ENCODE measurements at places on chromosomes 7 and 10.

- peak; percentile 60 for DNase-seq
Measured at GRCh38 chr10:30827531-30828120, 198.1 kb upstream of the LYZL2 start.

- DNase-seq = no peak
Measured at GRCh38 chr7:101553771-101554445, 75.2 kb downstream of the MYL10 start.

DNA sequence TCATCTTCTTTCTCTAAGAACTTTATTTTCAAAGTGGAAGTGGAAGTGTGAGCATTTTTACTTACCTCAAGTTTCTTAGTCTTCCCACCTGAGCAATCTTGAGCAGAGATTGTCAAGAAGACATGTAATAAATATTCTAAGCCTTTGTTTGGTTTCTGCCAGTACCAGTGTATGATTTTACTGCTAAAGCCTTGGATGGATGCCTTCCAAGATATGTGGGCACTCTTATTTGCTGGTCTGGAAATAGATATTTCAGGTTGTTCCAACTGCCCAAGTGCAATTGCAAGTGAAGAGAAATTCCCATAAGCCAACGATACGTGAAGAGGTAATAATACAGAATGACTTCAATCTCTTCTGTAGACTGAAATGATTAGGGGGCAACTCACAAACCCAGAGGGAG is 18.2 kb upstream of the TARP start:
- no peak for DNase-seq

DNA sequence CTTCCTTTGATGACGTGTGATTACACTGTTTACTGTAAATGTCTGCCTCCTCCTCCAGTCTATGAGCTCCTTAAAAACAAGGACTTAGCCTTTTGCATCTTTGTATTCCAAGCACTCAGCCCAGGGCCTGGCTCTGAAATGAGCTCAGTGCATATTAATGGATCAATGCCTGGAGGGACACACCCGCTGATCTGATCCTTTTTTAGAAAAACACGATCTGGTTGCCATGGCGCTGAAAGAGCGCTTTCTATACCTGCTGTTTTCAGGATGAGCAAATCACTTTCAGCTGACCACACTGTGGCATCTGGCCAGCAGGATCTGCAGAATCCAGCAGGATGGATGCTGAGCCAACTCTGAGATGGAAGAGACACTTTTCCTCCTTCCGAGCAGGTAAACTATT is 37.8 kb upstream of the GARS1 start:
- DNase-seq = peak; percentile 42

DNA sequence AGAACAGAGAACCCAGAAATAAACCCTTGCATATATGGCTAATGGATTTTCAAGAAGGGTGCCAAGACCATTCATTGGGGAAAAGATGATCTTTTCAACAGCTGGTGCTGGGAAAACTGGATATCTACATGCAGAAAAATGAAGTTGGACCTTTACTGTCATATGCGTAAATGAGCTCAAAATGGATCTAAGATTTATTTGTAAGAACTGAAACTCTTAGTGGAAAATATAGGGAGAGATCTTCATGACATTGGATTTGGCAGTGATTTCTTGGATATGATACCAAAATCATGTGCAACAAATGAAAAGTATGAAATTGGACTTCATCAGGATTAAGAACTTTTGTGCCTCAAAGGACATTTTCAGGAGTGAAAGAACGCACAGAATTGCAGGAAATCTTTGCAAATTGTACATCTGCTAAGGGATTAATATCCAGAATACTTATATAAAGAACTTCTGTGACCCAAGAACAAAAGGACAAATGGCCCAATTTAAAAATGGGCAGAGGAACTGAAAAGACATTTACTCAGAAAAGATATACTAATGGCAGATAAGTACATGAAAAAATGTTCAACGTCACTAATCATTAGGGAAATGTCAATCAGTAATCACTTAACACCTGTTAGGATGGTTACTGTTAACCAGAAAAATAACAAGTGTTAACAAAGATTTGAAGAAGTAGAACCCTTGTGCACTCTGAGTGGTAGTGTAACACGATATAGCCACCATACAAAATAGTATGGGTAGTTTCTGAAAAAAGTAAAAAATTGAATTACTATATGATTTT is 6.1 kb downstream of the DBF4 start:
- no peak for DNase-seq

- DNase-seq = no peak
Measured at GRCh38 chr7:155058896-155059295, 11.2 kb upstream of the HTR5A start.

DNA sequence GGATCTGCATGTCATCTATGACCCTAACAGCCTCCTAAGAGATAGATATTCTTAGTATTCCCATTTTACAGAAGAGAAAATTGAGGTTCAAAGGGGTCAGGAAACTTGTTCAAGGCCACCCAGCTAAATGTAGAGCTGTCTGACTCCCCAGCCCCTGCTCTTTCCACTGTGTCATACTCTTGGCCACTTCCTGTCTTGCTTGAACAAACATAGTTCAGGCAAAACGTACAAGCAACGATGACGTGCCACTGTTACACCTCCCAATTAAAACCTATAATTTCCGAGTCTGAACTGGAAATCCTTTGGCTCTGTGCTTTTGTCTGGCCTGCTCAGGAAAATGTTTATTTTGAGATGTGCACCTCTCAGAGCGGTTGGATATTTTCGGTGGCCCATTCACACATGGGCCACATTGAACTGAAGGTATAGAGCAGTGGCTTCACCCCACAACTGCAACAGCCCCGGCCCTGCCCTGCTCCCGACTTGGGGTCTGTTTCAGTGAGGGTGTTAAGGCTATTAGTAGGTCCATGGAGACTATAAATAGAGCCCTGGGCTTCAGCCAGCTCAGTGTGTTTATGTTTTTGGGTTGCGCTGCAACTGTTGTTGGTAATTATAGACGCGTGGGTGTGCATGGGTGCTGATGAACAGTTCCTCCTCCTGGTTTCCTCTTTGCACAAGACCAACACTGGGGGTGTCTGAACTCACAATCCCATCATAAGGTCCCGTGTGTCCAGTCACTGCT is 172.3 kb upstream of the ADO start:
- DNase-seq = peak; percentile 72

GRCh38 chr10:99815621-99816020 is 33.2 kb downstream of the ABCC2 start:
- no peak for DNase-seq

DNA sequence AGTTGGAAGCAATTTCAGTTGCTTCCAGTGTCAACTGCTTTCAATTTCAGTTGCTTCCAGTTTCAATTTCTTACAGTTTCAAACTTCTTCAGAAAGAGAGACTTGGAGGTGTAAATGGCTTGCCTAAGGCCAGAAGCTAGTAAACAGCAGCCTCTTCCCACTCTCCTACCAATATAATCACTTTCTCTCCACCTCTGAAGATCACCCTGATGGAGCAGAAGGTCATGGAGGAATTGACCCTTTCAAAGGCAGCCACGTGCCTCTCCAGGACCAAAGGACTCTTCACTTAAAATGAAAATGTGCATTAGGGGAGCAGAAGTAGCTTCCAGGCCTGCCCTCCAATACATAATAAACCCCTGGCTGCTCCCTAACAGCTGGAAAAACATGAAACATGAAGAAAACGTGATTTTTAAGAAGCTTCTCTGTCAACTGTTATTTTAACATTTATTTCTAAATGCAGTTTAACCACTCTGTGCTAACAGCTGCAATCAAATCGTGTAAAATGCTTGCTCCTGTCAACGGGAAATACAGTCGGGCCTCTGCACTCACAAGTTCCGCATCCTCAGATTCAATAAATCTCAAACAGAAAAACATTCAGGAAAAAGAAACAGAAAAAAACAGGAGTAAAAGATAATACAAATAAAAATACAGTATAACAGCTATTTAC is 1020.6 kb downstream of the XPNPEP1 start:
- DNase-seq = no peak

DNA sequence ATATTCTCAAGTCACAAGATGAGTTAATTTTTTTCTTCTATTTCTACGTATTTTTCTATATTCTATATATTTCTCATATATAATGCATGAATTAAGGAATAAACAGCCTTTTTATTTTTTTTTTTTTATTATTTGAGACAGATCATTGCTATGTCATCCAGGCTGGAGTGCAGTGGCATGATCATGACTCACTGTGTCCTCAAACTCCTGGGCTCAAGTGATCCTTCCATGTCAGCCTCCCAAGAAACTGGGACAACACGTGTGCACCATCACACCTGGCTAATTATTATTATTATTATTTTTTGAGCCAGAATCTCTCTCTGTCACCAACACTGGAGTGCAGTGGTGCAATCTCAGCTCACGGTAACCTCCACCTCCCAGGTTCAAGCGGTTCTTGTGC is 1.5 kb downstream of the CLDN12 start:
- peak; percentile 68 for DNase-seq

GRCh38 chr7:68173513-68173912 is 1176.9 kb downstream of the TYW1 start:
- no peak for DNase-seq

DNA sequence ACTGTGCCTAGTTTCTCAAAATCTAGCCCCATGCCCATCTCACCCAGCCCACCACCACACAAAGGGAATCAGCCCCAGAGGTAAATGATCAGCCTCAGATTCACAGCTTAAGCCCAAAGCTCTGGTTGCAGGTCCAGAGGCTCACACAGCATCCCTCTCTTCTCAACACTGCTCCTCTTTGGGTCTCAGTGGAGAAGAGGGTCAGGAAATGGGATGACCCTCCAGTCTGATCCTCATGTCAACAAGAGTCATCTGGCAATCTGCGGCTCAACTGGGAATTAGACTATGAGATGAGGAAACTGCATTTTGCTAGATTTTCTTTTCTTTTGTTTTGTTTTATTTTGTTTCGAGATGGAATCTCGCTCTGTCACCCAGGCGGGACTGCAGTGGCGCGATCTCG is 126.2 kb upstream of the PDLIM1 start:
- no peak for DNase-seq

DNA sequence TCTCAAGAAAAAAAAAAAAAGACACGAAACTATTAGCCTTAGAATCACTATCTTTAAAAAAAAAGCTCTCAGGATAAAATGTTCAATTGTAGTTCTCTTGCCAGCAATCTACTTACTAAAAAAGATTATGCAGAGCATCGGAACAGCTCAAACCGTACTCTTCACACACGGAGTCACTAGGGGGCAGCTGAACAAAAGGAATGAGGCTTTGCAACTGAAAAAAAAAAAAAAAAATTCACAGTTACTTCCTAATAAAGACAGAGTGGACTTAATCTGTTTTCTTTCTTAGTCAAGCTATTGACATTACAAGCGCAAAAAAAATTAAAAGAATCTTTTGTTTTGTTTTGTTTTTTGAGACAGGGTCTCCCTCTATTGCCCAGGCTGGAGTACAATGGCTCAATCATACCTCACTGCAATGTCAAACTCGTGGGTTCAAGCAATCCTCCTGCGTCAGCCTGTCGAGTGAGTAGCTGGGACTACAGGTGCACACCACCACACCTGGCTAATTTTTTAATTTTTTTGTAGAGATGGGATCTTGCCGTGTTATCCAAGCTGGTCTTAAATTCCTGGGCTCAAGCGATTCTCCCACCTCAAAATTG is 11.5 kb downstream of the PMS2 start:
- peak; percentile 92 for DNase-seq

DNA sequence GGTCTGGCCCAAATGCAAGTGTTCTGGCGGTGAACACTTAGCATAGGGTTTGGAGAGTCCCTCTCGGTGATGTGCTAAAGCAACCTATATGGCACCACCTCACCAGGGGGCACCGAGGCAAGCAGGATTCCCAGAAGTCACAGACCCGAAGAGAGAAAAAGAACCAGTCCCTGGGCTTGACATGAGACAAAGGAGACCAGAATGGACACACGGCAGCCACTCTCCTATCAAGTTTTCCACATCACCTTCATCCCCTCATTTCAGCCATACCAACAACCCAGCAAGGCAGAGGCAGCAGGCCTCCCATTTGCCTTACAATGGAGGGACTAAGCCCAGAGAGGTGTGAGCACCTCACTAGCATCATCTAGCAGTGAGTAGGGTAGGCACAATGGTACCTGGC is 19.7 kb downstream of the GPRIN2 start:
- no peak for DNase-seq

DNA sequence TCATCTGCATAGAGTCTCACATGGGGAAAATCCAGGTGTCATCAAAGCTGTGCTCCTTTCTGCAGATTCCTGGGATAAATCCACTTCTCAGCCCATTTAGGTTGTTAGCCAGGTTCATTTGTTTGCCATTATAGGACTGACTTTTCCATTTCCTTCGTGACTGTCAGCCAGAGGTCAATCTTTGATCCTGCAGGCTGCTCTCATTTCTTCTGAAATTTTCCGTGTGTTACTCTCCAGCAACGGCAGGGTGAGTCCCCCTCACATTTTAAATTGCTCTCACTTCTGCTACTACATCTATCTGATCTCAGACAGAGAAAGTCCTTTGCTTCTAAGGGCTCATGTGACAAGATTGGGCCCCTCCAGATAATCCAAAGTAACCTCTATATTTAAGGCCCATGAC is 150.7 kb upstream of the BET1 start:
- DNase-seq = no peak

DNA sequence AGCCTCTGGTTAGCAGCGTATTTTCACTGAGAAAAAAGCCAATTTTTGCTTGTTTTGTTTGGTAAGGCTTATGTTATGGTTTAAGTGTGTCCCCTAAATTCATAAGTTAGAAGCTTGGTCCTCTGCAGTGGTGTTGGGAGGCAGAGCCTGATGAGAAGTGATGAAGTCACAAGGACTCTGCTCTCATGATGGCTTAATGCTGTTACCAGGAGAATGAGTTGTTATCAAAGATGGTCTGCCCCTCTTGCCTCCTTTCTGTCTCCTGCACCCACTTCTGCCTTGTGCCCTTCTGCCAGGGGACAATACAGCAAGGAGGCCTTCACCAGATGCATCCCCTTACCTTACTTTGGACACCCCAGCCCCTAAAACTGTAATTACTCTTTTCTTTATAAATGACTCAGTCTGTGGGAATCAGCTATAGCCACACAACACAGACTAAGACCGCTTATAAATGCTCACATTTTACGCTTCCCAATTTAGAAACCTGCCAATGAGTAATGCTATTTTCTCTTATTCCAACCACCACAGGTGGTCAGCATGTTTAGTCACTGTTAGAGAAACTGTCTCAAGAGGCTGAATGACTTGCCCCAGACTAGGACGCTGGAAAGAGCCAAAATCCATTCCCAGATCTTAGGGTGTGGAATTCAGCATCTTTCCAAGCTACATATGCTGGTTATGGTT is 6.1 kb upstream of the PKD1L1 start:
- DNase-seq = no peak

- DNase-seq = peak; percentile 90
Measured at GRCh38 chr10:68826764-68827591, at the start of gene STOX1. STOX1 (plus strand) TSS chr10:68827531; CDS start chr10:68827624, 93 bp downstream.
